Activated T-cell treated with anti-CD3 and anti-CD28 coated beads, Interleukin-2, amount 50 U/mL, for 48 hours (primary cell): ENCODE measurements at places on chromosomes 16 and 17.

- DNase-seq: no peak
Measured at GRCh38 chr17:73744411-73744810, 100.2 kb upstream of the SDK2 start.

DNA sequence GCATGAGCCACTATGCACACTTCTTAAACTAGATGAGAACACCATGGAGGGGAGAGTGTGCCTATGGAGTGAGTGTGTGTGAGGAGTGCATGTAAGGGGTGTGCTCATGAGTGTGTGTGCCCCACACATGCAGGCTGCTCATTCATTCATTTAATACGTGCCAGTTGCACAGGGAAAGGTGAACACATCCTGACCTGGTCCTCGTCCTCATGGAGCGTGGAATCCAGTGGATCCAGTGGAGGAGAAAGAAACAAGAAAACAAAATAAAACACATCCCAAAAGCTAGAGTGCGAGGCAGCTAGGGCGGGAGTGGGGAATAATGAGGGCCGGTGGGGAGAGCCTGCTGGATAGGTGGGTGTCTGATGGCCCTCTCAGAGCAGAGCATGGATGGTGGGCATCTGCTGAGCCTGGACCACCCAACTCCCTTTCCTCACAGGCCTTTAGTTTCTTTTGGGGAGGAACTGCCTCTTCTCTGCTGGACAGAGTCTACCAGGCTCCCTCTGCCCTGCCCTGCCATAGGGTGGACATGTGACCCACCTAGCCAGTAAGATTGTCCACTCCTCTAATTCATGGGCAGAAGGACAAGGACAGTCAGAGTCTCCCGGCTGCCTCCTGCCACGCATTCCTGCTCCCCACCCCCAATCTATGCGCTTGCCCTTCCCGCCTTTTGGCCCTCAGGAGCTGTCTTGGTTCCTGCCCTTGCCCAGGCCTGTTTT is 204.3 kb downstream of the RAB11FIP4 start:
- no peak for DNase-seq

DNA sequence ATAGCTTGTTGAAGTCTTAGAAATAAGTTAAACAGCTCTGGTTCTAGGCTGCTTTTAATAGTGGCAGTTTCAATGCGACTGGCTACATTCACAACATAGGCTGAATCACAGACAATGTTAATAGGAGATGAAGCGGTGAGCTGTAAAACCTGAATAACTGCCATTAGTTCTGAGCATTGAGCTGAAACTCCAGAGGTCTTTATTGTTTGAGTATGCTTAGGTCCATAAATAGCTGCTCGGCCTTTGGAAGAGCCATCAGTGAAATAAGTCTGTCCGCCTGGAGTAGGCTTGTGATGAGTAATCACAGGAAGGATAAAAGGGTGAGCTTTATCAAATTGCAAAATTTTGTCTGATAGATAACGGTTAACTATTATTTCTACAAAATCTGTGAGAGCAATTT is 9.4 kb upstream of the ZNF689 start:
- no peak for DNase-seq

GRCh38 chr16:60463986-60464385 is 1572.3 kb downstream of the CDH8 start:
- DNase-seq: no peak

DNA sequence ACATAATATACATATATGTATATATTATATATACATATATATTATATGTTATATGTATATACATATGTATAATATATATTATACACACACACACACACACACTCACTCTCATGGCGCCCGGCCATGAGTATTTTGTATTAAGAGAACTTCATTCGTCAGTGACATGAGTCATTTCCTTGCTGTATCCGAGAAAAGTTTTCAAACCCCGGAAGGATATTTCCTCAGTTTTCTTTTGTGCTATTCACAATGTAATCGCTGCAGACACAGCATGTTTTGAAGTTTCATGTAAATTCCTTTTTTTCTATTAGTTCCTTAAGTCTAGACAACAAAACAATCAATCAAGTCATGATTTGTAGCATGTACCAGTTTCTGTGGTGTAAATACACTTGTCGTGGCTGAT is 33.3 kb downstream of the OR1D5 start:
- DNase-seq: no peak

GRCh38 chr17:73652886-73653480 is 8.7 kb upstream of the SDK2 start:
- no peak for DNase-seq
